ENCODE measurements at places on chromosomes 2 and 18.

- DNase-seq = no peak
Measured at GRCh38 chr2:223056701-223057418, 4.9 kb downstream of the KCNE4 start.

DNA sequence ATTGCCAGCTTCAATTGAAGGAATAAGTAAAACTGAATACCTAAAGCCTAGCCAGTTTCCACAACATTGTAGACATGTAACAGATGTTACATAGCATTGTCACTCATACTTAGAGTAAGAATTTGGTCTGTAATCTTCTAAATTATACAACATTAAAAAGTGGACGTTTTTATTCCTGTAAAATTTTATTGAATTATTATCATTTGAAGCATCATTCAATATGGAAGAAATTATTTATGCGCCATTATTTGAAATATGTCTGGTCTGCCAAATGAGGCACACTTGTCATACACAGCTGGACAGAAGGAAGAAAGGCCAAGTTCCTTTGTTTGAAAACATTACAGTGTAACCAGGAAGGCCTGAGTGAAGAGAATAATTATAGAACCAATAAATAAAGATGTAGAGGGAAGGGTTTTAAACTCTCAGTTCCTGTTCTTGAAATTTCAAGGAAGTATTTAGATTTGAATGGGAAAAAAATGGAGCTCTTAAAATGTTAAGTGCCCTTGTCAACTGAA, 575.5 kb downstream of the LRRTM4 start:
- DNase-seq = no peak

DNA sequence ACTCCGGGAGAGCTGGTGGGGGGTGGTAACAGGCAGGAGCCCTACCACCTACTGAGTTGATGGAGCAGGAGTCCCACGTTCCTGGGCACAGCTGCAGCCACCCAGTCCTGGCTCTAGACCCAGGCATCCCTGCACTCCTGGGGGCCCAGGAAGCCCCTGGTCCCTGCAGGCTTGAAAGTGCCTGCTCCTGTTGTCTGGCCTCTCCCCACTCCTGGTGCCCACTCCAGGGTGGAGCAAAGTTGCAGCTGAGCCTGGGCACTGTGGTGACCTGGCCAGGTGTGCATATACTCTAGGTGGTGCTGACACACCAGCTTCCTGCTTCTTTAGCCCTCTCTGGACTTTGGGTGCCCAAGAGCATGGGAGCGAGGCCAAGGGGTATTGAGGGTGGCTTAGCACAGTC, 119.0 kb upstream of the SLC38A11 start:
- DNase-seq = no peak

GRCh38 chr2:206474099-206474498, 30.8 kb downstream of the ADAM23 start:
- DNase-seq = no peak

DNA sequence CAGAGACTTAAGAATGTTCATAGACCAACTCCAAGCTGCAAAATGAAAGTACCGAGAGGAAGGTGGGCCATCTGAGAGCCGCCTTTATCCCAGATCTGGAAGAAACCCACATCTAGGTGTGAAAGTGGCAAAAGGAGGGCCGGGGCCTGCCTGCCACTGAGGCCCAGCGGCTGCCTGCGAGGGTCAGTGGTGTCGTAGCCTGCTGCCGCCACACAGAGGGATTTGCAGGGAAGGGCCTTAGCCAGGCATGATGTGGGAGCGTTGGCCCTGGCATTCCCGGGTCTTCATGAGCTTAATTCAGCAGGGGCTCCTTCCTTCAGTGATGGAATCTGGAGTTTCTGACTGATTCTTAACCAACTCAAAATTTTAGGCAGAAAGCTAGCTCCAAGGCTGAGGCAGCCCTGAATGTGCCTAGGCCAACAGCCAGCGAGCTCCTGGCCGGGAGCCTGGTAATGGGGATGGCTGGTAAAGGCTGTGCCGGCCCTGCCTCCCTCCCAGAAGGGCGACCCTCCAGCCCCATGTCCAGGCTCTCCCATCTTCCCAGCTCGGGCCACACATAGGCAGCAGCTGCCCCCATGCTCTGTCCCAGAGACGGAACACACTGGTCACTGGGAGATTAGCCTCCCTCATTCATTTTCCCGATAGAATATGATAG, 230.1 kb downstream of the AGAP1 start:
- DNase-seq = no peak

DNA sequence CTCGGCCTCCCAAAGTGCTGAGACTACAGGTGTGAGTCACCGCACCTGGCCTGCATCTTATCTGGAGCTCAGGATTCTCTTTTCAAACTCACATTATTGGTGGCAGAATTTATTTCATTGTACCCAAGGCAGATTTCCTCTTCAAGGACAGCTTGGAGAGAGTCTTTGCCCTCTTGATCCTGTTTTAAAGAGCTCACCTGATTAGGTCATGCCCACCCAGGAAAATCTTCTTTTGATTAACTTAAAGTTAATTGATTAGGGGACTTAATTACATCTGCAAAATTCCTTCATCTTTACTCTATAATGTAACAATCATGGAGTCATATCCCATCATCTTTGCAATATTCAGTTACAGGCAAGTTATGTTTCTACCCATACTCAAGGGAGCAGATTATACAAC, 346.4 kb downstream of the EPHA4 start:
- DNase-seq = no peak

GRCh38 chr18:68316636-68317035, 398.3 kb downstream of the TMX3 start:
- DNase-seq = no peak

DNA sequence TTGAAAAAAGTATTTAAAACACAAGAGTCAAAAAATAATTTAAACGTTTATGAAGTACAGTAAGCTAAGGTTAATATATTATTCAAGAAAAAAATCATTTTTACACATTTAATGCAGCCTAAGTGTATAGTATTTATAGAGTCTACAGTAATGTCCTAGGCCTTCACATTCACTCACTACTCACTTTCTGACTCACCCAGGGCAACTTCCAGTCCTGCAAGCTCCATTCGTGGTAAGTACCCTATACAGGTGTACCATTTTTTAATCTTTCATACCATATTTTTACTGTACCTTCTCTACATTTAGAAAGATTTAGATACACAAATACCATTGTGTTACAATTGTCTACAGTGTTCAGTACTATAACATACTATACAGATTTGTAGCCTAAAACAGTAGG, 20.9 kb upstream of the RPRD1A start:
- no peak for DNase-seq

DNA sequence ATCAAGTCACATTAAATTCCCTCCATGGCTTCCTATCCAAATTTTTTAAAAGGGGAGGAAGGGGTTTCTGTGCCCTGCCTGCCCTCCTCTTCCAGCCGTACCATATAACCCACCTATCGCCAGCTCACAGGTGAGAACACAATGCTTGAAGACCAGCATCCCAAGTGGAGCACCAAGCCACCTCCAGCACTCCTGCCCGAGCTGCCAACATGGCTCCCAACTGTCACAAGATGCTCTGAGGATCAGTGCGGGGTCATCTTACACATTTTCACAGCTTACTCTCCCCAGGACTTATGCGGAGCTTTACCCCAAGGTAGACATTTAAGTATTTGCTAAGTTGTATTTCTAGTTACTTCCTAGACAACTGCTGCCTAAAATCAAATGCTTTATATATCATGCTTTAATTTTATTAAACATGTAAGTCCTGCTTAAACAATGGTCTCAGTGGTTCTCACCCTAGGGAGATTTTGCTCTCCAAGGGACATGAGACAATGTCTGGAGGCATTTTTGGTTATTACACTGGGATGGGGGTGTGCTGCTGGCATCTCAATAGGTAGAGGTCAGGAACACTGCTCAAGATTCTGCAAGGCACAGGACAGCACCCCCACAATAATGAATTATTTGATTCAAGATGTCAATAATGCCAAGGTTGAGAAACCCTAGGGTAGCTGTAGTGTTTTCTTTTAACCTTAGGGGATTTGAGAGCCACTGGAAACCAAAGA, 45.8 kb downstream of the SF3B1 start:
- no peak for DNase-seq

DNA sequence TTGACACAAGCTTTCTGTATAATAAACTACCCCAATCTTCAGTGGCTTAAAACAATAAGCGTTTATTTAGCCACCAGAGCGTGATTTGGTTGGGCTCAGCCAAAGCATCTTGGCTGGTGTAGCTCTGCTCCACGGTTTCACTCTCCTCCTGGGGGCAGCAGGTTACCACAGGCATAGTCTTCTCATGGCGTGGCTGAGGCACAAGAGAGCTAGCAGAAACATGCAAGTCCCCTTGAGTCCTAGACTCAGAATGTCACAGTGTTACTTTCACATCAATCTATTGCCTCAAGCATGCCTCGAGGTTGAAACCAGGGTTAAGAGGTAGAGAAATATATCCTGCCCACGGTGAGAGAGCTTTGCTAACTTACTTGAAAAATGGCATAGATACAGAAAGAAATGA, 19.9 kb upstream of the SLC9A2 start:
- DNase-seq = no peak

GRCh38 chr18:78704971-78705461, 274.6 kb upstream of the SALL3 start:
- DNase-seq = no peak

GRCh38 chr2:4018535-4018934, 315.2 kb downstream of the DCDC2C start:
- no peak for DNase-seq

DNA sequence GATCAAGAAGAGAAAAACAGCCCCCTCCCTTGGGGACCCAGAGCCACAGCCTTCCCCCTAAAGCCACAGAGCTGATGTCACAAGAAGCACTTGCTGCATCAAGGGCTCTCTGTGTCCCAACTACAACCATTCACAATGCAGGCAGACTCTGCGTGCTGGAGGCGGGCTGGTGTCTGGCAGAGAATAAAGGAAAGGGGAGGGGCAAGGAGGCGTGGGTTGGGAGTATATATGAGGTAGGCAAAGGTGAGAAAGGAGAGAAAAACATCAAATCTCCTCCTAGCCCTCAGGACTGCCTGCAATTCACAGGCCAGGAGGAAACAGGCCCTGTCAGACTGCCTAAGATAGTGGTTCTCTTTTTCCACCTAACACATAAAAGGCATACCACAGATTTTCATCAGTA, 48.8 kb upstream of the IHH start:
- no peak for DNase-seq

GRCh38 chr2:70832386-70832785, 3.2 kb downstream of the CD207 start:
- DNase-seq = no peak

DNA sequence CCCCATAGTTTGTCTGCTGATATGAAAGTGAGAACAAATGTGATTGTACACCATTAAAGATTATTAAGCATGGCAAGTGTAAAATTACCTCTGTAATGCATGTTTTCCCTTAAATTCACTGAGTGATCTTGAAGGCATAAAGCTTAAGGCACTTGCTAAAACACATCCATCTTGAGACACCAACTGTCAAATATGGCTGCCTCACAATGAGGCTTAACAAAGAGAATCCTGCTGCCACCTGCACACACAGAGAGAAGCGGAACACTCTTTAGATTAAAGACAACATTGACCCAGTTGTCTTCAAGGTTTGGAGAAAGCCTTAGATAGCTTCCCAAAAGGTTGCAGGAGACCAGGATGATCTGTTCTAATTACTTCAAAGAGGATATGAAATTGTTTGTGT, 803.6 kb upstream of the GYPC start:
- DNase-seq = no peak

DNA sequence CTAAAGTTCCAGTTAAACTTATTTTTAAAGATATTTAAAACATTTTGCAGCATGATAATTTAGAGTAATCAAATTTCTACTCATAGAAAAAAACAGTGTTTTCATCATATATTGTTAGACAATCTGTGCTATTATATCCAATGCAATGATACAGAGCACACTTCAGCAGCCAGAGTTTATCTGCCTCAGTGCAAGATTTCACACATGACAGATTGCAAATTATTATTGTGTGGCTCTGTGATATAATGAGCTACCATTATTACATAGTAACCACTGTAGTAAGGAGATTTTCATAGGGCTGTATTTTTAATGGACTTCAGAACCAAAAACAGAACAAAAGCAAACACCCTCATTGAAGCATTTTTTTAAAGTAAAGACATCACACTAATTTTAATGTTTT, 762.4 kb downstream of the DSC3 start:
- no peak for DNase-seq

DNA sequence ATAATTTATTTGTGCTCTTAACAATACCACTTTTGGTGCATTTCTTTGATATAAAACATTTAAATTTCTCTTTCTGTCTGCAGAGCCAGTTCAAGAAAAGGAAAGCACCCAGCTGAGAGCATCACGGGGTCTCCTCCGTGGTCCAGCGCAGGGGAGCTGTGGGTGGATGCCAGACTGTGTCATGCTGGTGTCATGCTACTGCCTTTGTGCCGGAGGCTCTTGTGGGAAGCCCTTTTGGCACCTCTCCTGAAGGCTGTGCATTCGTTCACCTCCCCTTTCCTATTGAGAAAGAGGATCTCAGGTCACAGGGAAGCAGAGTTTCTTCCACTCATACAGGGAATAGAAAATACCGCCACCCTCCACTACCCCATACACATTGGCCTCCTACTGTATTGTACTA, 450.4 kb downstream of the GALR1 start:
- DNase-seq = no peak

DNA sequence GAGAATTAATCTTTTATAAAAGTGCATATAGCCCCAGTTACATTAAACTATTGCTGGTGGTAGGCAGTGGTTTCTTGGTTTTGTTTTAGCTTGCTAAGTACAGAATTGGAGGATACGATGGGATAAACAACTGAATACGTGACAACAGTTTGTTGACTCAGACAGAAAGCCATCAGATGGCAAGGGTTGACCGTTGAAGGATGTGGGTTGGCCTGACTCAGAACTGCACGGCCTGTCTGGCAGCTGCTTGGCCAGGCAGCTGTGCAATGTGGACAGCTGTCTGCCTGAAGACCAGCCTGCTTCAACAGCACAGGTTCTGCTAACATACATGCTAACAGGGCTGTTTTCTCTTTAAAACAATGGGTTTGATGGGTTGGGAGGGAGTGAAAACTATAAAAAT, 46.6 kb downstream of the PRKRA start:
- DNase-seq = no peak

DNA sequence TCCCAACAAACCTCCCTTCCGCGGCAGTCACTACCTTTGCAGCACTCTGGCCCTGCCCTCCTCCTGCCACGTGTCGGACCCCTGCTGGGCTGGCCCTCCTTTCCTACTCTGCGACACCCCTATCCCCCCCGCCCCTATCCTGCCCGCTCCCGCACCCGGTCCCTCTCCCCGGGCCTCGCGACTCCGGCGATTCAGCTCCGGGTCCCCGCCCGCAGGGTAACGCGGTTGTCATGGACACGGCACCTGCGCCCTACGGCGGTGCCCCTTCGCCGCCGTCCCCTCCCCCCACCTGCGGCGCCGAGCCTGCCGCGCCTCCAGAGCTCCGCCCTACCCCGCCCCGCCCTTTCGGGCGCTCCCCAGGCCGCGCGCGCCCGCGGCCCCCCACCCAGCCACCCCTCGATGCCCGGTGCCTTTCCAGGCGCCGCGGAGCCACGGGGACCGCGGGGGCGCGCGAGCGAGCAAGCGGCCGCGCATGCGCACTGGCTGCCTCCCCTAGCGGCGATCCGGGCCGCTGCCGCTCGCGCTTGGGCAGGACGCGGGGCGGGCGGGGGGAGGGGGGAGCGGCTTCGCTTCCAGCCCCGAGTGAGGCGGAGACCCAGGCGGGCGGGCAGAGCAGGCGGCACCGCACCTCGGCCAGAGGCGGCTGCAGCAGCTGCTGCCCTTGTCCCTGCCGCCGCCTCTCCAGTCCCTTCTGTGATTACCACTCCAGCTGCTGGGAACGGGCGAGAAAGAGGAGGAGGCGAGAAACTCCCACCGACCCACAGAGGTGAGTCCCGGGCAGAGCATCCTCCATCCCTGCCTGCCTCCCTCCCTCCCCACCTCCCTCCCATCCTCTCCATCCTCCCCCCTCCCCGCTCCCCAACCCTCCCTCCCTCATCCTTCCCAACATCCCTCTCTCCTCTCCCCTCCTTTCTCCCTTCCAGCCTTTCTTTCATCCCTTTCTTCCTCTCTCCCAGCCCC, at the start of gene CTNNA2:
TSS of gene CTNNA2 (plus strand) at position 610 of the 960 bp plus-strand sequence.
- no peak for DNase-seq
